AG09319 (cell line): ENCODE measurements at places on chromosomes 3 and 15.

DNA sequence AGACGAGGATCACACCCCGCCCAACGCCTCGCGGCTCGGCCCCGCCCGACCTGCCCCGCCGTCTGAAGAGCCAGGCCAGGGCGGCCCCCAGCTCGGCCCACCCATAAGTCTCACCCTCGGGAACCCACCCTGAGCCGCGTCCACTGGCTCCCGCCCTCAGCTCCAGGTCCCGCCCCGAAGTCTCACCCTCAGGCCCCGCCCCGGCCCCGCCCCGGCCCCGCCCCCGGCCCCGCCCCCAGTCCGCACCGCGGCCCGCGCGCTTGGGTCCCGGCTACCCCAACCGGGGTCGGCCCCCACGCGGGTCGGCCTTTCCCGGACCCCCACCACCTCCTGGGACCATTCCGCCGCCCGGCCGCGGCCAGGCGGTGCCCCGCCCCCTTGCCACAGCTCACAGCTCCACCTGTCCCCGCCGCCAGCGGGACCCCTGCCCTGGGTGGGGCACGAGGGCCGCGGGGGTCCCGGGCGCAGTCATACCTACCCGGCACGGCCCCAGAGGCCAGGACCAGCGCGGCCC is 489 bp downstream of the CSPG5 start:
- DNase-seq: no peak

- no peak for DNase-seq
These were observed 115.8 kb downstream of the SRGAP3 start for GRCh38 chr3:9133656-9134055.

DNA sequence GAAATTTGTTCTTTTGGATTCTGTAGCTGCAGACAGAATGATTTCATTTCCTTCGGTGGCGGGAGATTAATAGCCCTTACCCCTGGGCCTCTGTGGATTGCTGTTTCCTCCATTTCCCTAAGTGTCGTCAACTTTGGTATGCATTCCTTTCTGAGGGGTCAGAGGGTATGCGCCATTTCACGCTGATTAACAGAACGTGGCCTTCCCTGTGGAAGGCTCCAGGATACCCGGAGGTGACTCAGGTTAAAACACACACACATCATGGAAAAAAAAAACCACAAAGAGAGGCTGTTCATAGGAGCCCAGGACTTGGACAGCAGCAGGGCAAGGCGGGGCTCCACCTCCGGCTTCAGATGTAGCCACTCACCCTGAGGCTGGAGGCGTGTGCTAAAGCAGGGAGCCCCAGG is 51.9 kb downstream of the EPHB1 start:
- peak; percentile 47 for DNase-seq

DNA sequence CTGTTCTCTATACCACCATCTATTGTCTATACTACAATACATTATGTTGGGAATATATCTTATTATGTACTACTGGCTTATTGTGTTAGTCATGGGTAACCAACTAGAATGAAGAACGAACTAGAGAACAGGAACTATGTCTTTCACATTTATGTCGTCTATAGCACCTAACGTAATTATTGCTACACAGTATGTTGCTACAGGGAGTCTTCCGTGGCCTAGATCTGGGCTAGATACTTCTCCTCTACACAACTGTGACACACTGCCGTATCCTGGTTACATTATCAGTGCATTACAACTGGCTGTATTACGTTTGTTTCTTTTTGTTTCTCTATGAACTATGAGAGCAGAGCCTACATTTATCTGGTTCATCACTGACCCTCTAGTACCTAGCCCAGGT is 34.0 kb downstream of the SCG5 start:
- DNase-seq: no peak

- DNase-seq: no peak
These were observed at the start of gene TM4SF4 for GRCh38 chr3:149474250-149474817. TSS of gene TM4SF4 (plus strand) at chr3:149474697. CDS start at chr3:149474878, 181 bp downstream.

DNA sequence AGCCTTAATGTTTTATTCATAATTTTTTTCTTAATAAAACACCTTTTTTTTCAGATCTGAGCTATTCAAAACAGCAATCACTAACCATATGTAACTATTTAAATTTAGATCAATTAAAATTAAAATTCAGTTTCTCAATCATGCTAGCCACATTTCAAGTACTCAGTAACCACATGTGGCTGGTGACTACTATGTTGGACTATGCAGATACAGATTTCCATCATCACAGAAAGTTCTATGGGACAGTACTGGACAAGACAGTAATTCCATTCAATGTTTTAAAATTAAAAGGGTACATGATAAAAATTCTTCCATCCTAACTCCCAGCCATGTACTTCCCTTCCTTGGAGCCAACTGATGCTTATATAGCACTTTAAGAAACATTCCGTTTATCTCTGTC is 119.3 kb downstream of the GLDN start:
- DNase-seq: no peak

- peak; percentile 72 for DNase-seq
These were observed 533.1 kb upstream of the NAALADL2 start for GRCh38 chr3:174325834-174326700.

- no peak for DNase-seq
These were observed 29.0 kb downstream of the PTH1R start for GRCh38 chr3:46906471-46907058.

- DNase-seq: no peak
These were observed 76.6 kb upstream of the DLG1 start for GRCh38 chr3:197375001-197375441.

DNA sequence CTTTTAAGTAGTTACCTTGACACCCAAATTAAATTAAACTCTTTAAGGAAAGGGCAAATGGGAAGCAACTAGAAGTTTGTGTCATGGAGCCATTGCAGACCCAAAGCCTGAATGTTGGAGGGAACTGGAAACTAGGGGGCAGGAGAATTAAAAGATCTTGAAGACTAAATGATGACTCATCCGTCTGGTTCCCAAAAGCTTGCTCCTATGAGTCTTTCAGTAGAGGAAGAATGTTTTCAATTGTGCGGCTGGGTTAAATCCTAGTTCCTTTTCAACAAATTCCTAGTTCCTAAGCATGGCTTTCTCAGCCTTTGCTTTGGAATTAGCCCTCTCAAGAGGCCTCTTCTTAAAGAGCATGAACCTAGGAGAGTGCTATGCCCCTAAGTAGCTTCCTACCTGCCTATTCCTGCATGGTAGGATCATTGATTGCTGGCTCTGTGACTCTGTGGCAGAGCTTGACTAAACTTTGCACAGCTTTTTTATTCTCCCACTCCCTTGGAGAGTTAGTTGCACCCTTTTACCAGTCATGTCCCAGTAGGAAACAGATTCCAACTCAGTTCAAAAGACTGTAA is 17.7 kb downstream of the CLEC3B start:
- DNase-seq: peak; percentile 69

DNA sequence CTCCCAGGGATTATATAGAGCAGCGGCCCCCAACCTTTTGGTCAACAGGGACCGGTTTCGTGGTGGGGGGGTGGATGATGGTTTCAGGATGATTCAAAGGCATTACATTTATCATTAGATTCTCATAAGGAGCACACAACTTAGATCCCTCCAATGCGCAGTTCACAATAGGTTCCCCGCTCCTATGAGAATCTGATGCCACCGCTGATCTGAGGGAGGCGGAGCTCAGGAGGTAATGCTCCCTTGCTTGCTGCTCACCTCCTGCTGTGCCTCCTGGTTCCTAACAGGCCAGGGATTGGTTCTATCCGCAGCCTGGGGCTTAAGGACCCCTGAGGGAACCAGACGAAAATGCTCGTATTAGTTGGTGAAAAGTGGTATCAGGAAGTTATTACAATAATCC is 1.3 kb upstream of the HACD2 start:
- no peak for DNase-seq

DNA sequence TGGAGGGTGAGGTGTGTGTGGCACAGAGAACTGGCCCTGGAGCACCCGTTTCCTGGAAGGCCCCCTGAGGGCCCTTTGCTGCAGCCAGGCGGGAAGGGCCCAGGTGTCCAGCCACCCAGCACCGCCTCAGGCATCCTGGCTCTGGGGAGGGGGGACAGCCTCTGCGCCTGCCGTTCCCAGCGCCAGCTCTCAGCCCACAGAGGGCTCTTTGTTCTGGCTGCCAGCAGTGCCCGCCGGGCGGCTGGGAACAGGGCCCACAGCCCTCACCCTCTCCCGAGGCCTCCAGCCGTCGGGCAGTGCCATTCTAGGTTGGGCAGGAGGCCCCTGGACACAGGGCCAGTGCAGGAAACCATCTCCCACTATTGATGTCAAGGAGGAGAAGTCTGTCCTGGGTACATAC is 8.3 kb downstream of the SLC38A3 start:
- no peak for DNase-seq

- DNase-seq: no peak
These were observed 62.5 kb downstream of the FAM43A start for GRCh38 chr3:194748225-194748624.

- DNase-seq: no peak
These were observed 7.9 kb downstream of the SHOX2 start for GRCh38 chr3:158098309-158098639.

GRCh38 chr15:58571491-58571890 is 139.7 kb downstream of the LIPC start:
- DNase-seq: no peak

- DNase-seq: no peak
These were observed 3.2 kb downstream of the XYLB start for GRCh38 chr3:38349684-38350359.

- no peak for DNase-seq
These were observed 64.3 kb downstream of the CASR start for GRCh38 chr3:122247825-122248185.

- DNase-seq: no peak
These were observed 49.4 kb upstream of the UBE2E1 start for GRCh38 chr3:23756206-23756840.

DNA sequence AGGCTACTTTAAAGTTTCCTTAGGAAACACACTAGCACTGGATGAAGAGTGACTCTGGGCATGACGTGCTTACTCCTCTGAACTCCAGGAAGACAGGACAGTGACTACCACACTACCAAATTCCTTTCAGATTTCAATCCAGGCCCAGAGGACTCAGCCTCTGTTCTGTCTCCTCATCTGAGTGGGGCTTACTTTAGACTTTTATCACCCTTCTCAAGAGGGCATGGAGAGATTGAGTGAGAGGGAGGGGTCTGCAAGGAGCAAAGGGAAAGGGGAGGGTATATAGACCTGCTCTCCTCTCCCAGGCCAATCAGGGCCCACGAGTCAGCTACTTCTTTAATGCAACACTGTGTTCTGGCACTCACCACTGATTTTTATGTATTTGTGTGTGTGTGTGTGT is 29.4 kb upstream of the RSL24D1 start:
- DNase-seq: no peak

- no peak for DNase-seq
These were observed 46.1 kb downstream of the ROPN1B start for GRCh38 chr3:126015075-126015474.

- DNase-seq: no peak
These were observed 62.8 kb upstream of the C3orf80 start for GRCh38 chr3:160162440-160162839.

DNA sequence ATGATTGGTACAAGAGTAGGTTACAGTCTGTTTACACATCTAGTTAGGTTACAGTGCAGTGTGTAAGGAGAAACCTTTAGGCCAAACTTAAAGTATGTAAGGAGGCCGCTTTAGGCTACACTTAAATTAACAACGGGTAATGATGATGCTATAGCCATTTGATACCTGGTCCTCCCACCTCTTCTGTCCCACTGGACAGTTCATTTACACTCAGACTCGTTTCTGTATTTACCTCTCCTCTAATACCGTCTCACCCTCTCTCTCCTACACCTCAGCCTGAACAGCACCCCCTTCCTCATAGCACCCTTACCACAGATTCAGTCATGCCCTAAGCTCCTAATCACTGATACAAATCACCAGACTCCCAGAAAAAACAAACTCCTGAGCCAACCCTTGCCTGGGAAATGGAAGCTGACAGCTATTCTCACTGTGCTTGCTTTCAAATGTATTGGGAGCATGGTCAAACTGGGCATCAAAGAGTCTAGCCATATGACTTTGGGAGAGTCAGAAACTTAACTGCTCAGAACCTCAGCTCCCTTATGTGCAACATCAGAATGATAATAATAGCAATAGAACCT is 241.3 kb upstream of the SETMAR start:
- no peak for DNase-seq

DNA sequence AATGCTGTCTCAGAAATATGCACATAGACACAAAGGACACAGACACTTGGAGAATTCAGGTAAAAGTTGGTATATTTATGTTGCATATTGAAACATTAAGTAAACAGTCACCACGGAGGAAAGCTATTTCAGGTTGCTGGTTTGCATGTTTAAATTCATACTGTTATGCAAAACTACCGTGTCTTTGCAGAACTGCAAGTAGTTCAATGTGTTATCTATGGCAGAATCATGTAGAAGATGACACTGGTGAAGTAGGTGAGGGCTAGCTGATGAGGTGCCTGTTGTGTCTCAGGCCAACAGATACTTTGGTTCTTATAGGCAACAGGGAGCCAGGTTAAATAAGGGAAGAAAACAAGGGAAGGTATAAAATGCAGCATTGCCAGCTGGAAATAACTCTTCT is 511.3 kb downstream of the DIPK2A start:
- no peak for DNase-seq

- no peak for DNase-seq
These were observed 28.1 kb upstream of the VEPH1 start for GRCh38 chr3:157531301-157531660.

DNA sequence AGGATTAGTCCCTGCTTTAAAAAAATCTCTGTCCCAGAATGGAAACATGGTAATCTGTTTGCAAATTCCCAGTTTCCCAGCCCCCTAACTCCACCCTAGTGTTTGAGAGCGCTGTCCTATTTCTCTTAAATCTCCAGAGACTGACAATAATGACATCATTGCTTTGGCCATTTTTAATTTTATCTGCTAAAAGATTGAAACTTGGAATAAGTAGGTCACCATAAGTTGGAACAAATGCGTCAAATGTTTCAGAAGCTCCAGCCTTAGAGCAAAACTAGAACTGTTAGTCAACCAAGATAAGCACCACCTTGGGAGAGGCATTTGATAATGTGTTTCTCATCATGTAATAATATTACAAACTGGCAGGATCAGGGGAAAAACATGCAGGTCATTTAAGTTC is 25.7 kb upstream of the MB21D2 start:
- DNase-seq: no peak

GRCh38 chr3:189739378-189739777 is 108.2 kb downstream of the TP63 start:
- no peak for DNase-seq

DNA sequence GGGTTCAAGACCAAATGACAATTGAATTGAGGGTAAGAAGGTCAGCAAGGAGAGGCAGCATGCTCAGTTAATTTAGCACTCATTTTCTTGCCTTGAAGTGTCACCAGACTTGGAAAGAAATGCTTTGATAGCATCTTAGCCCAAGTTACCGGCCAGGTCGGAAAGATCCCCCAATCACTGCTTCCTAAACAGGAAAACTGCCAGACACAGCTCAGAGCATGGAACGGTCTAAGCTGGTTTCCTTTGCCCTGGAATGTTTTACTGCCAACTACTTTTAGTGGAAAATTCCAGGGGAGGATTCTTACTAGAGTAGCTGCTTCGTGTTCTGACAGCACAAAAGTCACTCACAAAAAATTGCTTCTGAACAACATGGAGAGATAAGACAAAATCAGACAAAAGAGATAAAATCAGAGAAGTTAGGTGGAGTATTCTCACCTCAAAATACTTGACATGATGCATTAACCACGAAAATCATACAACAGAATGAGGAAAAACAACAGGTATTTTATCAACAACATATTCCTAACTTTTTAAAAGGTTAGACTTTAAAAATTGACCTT is 65.5 kb downstream of the CCR4 start:
- DNase-seq: no peak

- DNase-seq: no peak
These were observed 193.4 kb downstream of the SUCLG2 start for GRCh38 chr3:67460841-67461510.

- DNase-seq: no peak
These were observed 12.5 kb upstream of the RPP14 start for GRCh38 chr3:58293516-58293915.

GRCh38 chr3:11619946-11620652 is 23.6 kb downstream of the VGLL4 start:
- no peak for DNase-seq
